ENCODE measurements at places on chromosomes 6 and 20.

DNA sequence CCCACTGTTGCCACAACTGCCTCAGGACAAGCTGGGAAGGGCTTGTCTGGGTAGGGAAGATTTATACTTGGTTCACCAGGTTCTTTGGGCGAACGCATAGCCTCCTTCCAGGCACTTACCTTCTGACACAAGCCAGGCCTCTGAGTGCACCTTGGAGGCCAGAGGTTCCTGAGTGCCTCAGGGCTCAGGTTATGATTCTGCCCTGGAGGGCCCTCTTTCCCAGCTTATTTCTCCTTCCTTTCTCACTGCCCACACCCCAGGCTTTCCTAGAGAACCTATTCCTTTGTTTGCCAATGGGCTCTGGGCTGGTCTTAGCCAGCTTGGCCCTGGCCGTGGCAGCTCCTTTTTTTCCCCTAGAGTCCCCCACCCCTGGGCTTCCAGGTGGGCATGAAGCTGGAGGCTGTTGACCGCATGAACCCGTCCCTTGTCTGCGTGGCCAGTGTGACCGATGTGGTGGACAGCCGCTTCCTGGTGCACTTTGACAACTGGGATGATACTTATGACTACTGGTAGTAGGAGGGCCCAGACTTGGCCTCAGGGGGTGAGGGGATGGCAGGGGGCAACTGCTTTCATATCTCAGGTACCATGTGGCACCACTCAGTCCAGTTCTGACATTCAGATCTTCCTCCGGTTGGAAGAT lies 25.0 kb downstream of the L3MBTL1 start:
- DNase-seq: no peak

DNA sequence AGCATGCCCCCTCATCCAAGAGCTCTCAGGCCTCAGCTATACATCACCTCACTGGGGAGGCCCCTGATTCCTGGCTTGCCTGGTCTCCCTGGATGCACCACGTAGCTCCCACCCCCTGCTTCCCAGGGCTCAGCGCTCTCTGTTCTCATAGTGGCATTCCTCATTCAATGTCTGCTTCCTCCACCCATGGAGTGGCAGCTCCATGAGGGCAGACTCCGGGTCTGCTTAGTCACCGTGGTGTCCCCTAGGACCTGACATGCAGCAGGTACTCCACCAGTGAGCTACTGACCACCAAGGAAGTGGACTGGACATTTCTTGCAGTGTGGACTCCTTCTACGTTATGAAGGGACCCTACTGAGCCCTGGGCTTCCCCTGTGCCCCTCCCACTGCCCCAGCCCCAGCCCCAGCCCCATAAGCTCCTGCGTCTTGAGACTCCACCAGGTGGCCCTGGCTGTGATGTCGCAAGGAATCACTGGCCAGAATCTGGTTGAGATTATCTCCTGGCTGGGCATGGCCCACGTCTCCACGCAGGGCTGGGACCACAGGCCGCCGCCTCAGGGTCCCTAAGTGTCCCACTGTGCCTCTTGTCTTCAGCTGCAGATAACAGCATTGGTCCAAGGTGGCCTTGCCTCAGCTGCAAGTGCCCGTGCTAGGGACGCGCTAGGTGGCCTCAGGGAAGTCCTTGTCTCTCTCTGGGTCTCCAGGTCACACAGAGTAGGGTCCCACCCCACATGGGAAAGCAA lies 26.7 kb downstream of the CEBPB start:
- no peak for DNase-seq

- no peak for DNase-seq
Measured at GRCh38 chr6:131412960-131413830, 159.8 kb upstream of the ARG1 start.

- DNase-seq: no peak
Measured at GRCh38 chr6:154605178-154605881, 94.8 kb upstream of the CNKSR3 start.

- DNase-seq: peak; percentile 42
Measured at GRCh38 chr6:165308926-165309731, at the start of gene C6orf118. C6orf118 (minus strand) TSS chr6:165309605; CDS start chr6:165309586, 19 bp downstream.

DNA sequence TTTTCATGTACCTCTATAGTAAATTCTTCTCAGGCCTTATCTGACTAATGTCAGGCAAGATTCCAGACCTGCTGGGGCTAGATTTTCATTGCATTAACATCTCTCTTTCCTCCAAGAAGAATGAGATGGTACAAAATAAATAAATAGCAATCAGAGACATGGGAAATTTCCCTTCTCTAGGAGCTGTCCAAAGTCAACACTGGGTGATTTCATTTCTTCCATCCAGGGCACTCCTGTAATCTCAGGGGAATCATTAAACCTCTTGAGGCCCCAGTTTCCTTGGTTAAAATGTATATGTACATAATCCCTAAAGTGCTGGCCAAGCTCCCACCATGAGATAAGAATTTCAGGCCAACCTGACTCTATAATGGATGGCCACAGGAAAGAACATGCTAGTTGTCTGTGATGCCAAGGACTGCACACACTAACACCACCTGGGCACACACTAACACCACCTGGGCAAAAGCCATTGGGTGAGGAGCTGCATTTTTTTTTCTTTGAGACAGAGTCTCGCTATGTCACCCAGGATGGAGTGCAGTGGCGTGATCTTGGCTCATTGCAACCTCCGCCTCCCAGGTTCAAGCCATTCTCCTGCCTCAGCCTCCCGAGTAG lies 912 bp downstream of the IL17F start:
- no peak for DNase-seq

DNA sequence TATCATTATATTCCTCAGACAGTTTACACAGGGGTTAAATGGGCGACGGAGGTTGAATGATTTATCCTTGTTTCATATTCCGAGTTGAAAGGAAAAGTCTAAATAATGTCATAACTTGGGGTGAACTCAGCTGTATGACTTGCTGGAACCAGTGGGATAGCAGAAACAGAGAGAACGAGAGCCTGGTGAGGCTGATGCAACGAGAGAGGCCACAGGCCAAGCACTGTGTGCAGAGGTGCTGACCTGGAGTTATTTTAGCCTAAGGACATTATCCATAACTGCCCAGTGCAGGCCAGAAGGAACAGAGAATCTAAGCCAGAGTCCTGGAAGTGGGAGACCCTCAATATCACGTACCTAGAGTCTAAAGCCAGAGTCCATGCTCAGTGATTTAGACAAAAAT lies 394.9 kb downstream of the MAFB start:
- DNase-seq: no peak

GRCh38 chr6:138461647-138462046 lies 37.6 kb downstream of the NHSL1 start:
- DNase-seq: no peak

DNA sequence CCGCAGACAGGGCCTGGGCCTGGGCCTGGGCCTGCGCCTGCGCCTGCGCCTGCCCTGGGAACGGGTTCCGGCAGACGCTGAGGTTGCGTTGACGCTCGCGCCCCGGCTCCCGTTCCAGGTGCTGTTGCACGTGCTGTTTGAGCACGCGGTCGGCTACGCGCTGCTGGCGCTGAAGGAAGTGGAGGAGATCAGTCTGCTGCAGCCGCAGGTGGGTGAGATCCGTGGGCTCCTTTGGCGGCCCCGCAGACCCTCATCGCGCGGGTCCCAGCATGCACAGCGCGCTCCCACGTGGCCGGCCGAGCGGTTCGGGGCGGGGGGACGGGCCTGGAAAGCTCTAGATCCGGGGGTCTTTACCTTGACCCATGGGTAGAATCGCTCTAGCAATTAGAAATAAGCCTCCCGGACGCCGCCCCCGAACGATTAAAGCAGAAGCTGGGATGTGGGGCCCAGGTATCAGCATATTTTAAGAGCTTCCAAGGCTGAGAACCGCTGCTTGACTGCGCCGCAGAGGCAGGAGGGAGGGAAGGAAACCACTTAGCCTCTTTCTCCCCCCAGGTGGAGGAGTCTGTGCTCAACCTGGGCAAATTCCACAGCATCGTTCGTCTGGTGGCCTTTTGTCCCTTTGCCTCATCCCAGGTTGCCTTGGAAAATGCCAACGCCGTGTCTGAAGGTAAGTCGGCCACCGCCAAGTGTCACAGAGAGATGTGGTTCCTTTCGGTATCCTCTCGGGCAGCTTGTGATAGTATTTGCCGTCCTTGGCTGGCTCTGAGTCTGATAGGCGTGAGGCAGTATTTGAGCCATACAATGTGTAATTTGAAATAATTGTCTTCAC lies 508 bp downstream of the NOP56 start:
- no peak for DNase-seq

DNA sequence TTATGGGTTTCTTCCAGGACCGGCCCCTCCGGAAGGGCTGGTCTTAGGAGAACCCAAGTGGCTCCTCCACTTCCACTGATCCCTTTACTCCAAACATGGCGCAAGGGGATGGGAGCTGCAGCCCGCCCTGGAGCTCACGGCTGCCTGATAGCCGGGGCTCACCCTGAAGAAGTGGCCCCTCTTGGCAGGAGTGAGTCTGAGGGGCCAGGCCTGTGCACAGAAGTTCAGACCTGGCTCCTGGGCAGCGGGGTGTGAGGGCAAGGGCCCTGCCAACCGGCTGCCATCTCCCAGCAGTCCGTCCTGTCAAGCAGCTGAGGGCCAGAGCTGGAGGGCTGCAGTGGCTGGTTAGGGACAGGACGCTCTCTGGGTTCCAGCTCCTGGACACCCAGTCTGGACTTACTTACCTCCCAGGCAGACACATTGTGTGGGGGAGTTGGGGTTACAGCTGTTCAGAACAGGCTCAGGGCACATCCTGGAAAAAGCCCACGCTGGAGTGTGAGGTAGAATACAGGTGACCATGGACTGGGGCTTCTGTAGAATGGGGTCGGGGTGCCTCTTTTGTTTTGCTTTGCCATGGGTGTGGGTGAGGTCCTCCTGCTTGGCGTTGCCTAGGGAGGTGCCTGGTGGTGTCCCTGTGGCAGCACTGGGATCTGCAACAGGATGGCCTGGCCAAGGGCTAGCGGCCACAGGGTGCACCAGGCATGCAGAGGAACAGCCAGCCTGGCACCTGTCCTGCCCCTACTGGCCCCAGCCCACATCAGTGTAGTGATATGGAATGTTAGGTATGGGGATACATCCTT lies 88.4 kb downstream of the ASXL1 start:
- DNase-seq: no peak

DNA sequence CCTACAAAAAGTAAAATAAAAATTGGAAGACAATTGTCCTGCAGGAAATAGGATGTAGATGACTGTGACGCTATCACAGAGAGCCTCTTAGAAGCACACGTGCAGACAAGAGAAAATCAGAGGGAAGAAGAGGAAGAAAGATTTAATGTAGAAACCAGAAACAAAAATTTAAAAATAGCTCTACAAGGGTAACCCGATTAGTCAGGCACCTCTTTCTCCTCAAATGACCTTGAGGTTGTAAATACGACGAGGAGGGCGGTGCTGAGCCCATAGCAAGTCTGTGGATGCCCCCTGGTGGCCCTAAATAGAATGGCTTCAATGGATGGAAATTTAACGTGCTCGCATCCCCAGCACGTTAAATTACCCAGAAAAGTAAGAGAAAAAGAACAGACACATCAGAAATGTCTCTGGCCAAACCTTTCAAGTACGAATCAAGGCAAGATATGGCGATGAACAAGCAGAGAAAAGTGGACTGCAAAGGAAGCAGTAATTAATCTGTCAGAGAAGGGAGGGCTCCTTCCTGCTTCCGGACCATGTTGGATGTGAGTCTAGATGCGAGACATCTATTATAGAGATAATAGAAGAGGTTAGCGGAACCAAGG lies 4.2 kb upstream of the PRPH2 start:
- peak; percentile 77 for DNase-seq

DNA sequence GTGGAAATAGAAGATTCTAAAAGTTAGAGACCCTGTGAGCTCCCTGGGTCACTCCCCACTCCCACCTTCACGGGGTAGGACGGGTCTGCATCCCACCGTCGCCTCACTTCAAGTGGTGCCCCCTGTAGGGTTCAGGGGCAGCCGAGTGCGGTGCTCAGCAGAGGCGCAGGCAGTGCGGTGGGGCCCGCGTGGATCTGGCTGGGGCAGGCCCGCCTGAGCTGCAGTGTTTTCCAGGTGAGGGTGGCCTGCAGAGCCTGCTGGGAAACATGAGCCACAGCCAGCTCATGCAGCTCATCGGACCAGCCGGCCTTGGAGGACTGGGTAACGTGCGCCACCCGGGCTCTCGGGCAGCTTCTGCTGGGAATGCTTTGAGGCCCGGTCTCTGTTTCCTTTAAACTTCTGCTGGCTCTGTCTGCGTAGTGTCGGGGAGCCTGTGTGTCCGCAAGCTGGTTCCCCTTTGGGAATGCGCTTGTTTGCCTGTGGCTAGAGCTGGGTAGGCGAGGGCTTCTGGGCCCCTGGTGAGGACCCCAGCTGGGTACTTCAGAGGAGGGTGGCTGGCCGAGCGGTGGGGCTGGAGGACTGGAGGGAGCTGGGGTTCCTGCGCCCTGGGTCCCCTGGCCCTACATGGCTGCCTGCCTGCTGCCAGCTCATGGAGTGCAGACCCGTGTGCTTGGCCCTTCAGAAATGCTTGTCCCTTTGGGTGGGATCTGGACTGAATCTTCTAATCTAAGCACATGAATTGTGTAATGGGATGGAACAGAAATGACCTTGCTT lies 3.8 kb downstream of the ADRM1 start:
- no peak for DNase-seq

- DNase-seq: no peak
Measured at GRCh38 chr6:133877116-133877515, 11.8 kb upstream of the TCF21 start.

DNA sequence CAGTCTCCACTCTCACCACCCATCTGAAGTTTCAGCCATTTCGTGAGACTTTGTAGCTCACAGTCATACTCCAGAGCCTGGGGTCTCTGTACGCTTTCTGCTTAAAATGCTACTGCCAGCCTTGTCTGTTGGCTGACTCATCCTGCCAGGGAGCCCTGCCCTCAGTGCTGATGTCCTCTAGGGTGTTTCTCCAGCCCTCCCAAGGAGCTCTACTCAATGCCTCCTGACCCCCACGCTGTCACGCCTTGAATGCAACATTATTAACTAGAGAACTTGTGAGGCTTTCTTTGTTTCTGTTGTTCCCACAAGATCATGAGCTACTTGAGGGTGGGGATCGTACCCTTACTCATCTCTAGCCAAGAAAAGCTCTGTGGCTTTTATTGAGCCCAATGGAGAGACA lies 20.1 kb downstream of the KIF16B start:
- DNase-seq: no peak

DNA sequence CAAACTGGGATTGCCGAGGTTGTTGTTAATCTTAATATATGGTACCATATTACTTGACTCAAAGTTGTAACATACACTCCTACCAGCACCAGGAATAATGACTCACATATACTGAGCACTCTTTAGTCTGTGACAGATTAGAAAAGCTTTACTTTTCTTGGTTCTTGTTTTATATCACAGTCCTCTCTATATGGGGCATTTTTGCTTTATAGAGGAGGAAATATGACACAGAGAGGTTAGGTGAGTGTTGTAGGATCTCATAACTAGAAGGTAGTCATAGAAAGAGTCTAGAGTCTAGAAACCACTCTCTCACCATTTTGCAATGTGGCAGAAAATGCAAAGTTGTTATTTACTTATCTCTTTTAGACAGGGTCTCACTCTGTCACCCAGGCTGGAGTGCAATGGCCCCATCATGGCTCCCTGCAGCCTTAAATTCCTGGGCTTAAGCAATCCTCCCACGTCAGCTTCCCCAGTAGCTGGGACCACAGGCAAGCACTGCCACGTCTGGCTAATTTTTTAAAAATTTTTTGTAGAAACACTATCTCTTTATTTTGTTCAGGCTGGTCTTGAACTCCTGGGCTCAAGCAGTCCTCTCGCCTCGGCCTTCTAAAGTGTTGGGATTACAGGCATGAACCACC lies 13.4 kb downstream of the TRIM38 start:
- no peak for DNase-seq

GRCh38 chr6:151512481-151512880 lies 18.7 kb downstream of the CCDC170 start:
- DNase-seq: no peak

GRCh38 chr20:51966296-51966971 lies 164.1 kb upstream of the SALL4 start:
- DNase-seq: peak; percentile 94

- DNase-seq: no peak
Measured at GRCh38 chr20:32971703-32972161, 32.5 kb downstream of the SUN5 start.

- no peak for DNase-seq
Measured at GRCh38 chr20:44135012-44135412, 52.0 kb downstream of the JPH2 start.

Measured in HTR-8/SVneo (cell line).